ENCODE measurements at places on chromosomes 5 and 9. TPM values are rescaled to one million over a fixed set of nuclear protein-coding genes. Genes with fewer than 3 reads are reported as not detected.

Gene NEURL1B
- total RNA-seq: 38.6 TPM

Gene PCDHB15
- total RNA-seq: 4.4 TPM

Gene PCDHAC1
- total RNA-seq: 0.14 TPM

Gene EQTN
- total RNA-seq: not detected

Gene DDX4
- not detected for total RNA-seq

Gene LCN2
- 0.67 TPM for total RNA-seq

Gene ARL14EPL
- total RNA-seq: not detected

Gene TRMO
- total RNA-seq: 8.7 TPM

Gene PAX5
- total RNA-seq: 0.67 TPM

Gene GRIA1
- 0.19 TPM for total RNA-seq

Gene GCNT4
- total RNA-seq: 5.5 TPM

Gene GCNT1
- 8.9 TPM for total RNA-seq

Gene ST8SIA4
- total RNA-seq: 13.6 TPM

Gene CCDC183
- 0.42 TPM for total RNA-seq

Gene NEUROG1
- total RNA-seq: not detected

Gene PPP3R2
- total RNA-seq: not detected

Gene LCN15
- not detected for total RNA-seq

Gene YTHDC2
- total RNA-seq: 20.9 TPM

Gene TAF11L10
- total RNA-seq: not detected

Gene SLC45A2
- total RNA-seq: not detected

Gene DNAJC18
- total RNA-seq: 13.3 TPM

Gene INSL6
- not detected for total RNA-seq

Gene PCDHA6
- 0.14 TPM for total RNA-seq

Gene BNC2
- 76.0 TPM for total RNA-seq

Gene EGFL7
- total RNA-seq: 118 TPM

Gene TMC1
- total RNA-seq: 0.69 TPM

Gene BSPRY
- total RNA-seq: 0.28 TPM

Gene ADAMTS16
- total RNA-seq: 0.74 TPM
